ENCODE measurements at places on chromosomes 2 and 18.

GRCh38 chr2:12167525-12168317 lies 421.3 kb downstream of the LPIN1 start:
- no peak for DNase-seq

GRCh38 chr2:40093021-40093675 lies 314.1 kb upstream of the THUMPD2 start:
- DNase-seq, result no peak

DNA sequence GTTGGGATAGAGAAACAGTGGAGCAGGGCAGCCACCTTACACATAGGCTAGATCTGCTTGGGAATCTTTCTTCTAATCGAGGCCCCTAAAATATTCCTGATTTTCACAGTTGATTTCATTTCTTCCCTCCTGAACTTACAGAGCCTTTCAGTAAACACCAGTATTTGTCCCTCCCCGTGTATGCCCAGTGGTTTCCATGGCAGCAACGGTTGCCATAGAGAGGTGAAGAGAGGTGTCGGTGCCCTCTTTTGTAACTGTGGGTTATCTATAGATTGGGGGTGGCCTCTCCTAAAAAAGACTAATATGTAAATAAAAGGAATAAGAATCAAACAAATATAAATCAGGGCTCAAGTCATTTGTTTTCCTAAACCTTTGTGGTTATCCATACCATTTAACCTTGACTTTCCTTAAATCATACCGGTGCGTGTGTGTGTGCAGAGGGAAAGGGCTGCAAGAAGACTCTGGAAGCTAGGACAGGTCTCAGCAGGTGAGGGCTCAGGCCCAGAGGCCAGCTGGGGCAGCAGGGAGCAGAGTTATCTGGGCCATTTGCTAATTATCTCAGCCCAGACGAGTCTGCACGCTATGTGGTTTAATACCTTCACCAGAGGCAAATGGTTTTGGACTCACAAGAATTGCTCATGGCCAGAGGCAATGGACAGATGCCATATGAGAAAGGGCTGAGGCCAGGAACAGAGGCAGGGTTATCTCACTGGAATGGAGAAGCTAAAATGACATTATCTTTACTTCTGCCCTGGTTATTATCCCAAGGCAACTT lies 35.5 kb downstream of the LIPG start:
- DNase-seq, result no peak

DNA sequence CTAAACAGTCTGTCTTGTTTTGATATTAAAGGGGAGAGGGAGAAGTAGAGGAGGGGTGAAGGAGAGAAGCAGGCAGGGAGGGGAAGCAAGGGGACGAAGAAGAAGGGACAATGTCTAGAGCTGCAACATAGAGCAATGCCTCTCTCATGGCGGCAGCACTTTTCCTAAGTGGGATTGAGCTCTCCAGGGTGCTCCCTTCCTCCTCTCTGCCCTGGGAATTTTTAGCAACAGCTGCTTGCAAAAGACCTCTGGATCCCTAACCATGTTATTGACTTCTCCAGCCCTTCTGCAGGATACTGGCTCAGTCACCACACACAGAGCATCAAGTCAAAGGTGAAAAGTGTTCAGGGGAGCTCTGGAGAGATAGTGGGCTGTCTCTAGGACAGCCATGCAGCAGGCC lies 734.9 kb downstream of the EPHA4 start:
- no peak for DNase-seq

Measured in stimulated activated CD8-positive, alpha-beta memory T cell treated with anti-CD3 and anti-CD28 coated beads, Interleukin-7, amount 100 ng/mL, for 4 hours (primary cell).